Activated CD8-positive, alpha-beta memory T cell treated with anti-CD3 and anti-CD28 coated beads for 4 hours (primary cell): ENCODE measurements at places on chromosomes 7 and 10.
A peak's percentile ranks its signal among the peaks of the same experiment; 100 is the strongest.

DNA sequence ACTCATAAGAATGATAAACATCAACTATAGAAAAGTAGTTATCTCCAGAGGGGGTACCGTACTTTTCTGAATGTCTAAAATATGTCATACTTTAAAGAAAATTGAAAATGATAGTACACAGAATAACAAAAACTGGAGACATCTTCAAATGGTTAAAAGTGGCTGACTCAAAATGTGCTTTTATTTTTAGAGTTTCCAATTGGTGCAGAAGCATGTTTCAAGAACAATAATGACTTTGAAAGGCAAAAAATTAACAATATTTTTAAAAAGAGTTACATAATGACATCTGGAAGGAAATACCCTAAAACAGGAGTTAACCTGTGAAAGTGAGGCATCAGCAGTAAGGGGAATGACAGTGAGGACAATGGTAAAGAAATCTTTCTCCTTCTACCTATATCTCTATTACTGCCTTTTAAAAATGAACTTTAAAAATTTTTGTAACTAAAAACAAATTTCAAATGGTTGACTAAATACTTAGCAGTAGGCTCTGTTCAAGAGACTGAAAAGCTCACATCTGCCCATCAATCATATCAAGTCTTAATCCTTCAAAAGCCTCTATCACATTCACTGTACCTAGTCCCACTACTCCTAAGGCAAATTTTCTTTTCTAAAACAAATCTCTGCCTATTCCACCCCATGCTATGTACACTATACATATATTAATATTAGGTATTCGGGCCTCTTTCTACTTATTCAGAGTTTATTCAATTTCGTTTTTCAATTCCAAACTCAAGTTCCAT lies 3.0 kb downstream of the ASZ1 start:
- DNase-seq, result no peak

DNA sequence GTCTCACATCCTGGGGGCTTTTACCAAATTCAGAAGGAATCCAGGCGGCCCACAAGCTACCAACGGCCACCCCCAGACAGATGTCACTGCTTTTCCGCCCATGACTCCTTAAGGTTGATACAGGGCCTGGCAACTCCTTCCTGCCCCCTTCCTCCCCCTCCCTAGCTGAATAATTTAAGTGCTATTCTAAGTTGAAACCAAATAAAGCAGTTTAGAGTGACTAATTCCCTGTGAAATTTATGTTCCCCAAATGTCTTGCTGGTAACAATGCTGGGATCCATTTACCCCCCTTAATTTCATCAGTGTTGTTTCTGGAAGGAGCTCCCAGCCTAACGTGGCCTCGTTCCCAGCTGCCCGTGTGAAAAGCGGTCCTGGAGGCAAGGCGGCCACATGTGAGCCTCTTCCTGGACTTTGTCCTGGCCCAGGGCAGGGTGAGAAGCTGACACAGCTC lies 109.6 kb downstream of the TMEM130 start:
- no peak for DNase-seq

DNA sequence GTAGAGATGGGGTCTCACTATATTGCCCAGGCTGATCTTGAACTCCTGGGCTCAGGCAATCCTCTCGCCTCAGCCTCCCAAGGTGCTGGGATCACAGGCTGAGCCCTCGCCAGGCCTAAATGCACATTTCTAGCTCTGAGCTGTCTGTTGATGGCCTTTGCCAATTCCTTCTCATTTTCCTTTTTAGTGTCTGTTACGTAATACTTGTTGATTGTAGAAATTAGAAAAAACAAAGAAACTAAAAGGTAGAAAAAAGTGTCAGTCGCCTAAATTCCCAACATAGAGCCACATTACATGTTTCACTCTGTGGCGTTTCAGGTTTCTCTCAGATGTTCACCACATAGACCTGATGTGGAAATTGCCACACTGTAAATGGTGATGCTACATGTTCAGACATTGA lies 44.0 kb upstream of the RASGEF1A start:
- DNase-seq, result no peak

- no peak for DNase-seq
Observed at GRCh38 chr10:58003945-58004344, 263.7 kb downstream of the IPMK start.

- DNase-seq, result no peak
Observed at GRCh38 chr7:42414941-42415505, 178.0 kb upstream of the GLI3 start.

DNA sequence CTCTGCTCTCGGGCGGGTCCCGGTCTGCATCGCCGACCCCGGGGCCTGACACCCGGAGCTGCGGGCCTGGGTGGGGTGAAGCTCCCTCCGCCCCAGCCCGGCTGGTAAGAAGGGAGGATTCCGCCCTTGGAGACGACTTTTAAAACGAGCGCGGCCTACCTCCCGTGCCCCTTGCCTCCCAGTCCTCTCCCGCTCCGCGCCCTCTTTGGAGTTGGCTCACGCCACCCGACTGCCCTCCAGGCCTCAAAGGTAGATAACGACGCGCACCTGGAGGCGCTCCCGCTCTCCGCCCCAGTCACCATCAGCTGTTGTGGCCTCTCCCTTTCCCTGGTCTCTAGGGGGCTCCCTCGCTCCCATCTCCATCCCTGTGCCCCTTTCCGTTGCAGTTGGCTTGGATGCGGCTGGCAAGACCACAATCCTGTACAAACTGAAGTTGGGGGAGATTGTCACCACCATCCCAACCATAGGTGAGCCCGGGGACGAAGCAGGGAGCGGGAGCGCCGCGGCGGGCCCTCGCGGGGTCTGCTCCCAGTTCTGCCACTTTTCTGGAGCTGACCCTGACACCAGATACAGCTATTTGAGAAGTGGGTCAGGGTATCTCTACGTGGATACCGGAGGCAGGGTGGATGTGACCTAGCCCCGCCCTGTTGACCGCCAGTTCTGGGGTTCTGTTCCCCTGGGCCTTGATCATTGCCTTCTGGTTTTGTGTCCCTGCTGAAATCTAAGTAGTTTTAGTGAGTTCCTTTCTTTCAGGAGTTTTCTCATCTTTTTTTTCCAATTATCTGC lies 679 bp downstream of the ARF5 start:
- DNase-seq, result no peak

DNA sequence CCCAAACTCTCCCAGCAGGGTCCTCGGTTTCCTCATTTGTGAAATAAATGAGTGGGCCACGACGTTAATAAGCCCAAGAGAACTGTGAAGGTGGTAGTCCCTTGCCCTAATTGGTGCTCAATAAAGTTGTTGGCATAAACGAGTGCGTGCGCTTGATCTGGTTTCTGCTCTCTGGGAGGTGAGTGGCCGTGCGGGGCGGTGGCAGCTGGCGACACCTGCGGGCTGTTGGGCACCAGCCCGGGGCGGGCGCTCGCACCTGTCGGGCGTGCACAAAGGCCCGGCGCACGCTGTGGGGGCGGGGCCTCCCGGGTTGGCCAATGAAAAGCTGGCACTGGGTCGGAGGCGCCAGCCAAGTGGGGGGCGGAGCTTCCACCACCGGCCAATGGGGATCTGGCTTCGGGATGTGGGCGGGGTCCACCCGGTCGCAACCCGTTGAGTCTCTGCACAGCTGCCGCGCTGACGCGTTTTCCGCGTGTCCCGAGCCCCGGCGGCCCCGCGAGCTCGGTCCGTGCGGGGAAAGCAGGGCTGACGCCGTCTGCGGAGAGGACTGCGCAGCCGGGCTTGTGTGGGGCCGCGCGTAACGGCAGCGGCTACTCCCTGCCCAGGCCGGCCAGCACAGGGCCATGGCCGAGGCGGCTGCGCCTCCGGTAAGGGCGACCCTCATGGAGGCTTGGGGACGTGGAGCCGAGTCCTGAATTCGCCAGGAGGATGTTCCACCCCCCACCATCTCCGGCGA lies 23.0 kb downstream of the ZNF783 start:
- peak; percentile 97 for DNase-seq

GRCh38 chr10:131947631-131948347 lies 33.9 kb downstream of the BNIP3 start:
- no peak for DNase-seq

DNA sequence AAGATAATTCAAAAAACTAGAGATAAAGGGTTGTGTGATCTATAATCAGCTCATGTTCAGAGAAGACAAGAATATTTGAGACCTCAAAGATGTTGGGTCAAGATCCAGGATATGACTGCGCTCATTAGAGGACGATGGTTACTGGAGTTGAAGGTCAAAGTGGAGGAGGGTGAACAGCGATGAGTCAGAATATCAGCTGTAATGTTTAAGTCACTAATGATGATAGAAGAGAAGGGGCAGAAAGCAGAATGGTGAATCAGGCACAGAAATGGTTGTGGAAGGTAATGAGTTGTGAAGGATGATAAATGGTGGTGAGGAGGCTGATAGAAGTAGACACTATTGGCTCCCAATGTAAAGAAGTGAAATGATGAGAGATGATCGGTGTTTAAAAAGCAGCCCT lies 540.3 kb downstream of the INHBA start:
- no peak for DNase-seq

DNA sequence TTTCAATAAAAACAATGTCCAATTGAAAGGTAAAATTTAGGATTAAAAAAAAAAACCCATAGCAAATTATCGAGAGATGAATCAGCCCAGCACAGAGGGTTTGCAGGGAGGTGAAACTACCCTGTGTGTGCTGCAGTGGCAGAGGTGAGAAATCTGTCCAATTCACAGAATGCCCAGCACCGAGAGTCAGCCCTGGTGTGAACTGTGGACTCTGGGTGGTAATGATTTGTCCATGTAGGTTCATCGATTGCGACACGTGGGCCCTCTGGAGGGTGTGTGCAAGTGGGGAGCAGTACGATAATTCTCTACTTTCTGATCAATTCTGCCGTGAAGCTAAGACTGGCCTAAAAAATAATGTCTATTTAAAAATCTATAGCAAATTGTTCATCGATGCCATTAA lies 94.5 kb upstream of the PFKP start:
- DNase-seq, result no peak

DNA sequence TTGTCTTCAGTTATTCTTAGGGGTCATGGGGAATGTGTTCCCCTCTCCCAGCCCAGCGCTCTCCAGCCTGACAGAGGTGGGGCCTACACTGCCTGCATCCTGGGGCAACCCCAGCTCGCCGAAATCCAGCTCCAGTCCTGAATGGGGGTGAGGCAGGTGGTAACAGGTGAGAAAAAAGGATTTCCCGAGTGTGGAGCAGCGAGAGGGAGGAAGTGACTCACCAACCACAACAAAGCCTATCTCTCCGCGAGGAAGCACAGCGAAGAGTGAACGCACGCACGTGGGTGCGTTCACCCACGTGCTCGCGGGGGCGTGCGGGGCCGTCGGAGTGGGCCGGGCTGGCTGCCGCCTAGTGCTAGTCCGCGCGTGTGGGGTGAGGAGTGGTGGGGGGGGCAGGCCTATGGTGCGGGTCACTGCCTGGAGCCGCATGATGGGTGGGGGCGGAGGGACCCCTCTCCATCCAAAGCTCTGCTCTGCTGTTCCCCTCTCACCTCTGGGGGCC lies 855 bp upstream of the PALD1 start:
- DNase-seq, result peak; percentile 78

GRCh38 chr7:72336382-72336631 lies 75.8 kb downstream of the CALN1 start:
- DNase-seq, result no peak

- peak; percentile 30 for DNase-seq
Observed at GRCh38 chr10:124648738-124649137, 95.4 kb downstream of the FAM53B start.

DNA sequence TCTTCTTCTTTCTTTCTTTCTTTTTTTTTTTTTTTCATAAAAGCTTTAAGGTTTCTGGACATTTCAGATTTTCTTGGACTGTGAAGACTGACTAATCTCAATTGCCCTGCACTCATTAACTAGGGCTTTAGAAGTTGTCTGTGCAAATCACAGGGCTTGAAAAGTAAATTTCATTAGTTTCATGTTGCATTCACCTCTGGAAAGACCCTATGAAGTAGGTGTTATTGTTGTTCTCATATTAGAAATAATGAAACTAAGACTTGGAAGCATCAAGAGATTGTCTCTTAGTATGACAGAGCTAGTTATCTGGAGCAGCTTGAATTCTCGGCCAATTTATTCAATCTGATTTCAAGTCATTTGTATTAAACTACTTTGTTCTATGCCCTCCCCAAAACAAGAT lies 28.2 kb upstream of the SEMA3D start:
- DNase-seq, result no peak

GRCh38 chr10:84166620-84167288 lies 6.8 kb upstream of the GPR15LG start:
- DNase-seq, result no peak

DNA sequence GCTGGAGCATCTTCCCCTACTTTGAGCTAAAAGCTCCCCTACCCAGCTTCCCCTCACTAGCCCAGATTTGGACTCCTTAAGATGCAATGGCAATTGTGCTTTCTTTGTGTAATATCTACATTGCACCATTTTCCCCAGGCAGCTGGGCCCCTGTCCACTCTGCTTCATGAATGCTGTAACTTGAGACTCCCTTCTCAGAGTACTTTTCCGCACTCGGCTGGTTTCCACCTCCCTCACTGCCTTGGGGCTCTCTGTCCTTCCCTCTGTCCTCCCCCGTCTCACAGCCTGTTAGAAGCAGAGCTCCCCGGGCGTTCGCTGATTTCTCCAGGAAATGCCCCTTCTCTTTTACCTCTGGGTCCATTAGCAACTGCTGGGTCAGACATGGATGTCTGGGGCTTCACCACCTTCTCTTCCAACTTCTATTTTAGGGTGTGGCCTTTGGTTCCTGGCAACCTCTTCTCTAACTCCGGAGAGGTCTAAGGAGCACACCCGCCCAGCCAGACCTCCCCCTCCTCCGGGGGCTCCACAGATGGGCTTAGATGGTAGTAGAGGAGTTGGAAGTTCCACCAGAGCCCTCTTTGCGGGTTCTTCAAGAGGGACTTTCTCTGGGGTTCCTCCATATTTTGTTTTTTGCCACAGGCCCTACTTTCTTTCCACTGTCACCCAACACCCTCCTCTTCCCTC lies 2.9 kb upstream of the TMEM72 start:
- no peak for DNase-seq

GRCh38 chr10:74813381-74814259 lies 12.8 kb upstream of the KAT6B start:
- DNase-seq, result no peak

GRCh38 chr7:20696002-20696605 lies 80.6 kb downstream of the ABCB5 start:
- DNase-seq, result no peak

- no peak for DNase-seq
Observed at GRCh38 chr7:158449942-158450341, 137.7 kb downstream of the PTPRN2 start.

DNA sequence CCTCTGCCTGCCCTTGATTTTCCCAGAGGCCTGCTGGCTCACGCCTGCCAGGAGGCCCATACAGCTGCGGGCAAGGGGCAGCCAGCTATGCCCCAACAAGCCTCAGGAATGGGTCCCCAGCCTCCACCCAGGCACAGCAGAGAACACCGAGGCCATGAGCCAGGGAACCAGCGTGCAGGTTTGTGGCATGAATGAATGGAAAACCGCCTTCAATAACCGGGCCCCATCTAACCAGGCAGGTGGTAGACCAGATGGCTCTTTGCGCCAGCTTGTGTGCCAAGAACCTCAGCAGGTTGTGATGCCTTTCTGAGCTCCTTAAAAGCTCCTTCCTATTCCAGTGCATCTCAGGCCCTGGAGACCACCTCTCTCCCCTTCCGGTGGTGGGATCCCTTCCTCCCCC lies 50.2 kb downstream of the ELFN1 start:
- no peak for DNase-seq

DNA sequence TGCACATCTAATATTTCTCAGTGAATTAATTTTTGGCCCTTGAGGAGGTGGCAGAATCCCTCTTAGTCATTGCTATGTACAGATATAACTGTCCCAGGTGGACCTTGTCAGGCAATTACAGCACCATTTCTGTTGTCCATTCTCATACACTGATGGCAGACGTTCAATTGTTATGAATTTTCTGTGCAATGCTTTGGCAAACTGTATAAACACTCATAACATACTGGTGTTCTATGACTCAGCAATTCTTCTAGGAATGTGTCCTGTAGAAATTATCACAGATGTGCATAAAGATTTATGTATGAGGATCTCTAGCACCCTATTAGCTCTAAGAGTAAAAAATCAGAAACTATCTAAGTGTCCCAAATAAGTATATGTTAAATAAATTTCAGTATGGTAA lies 80.8 kb downstream of the DNAJB9 start:
- DNase-seq, result no peak
